ENCODE measurements at places on chromosomes 3 and 15.

DNA sequence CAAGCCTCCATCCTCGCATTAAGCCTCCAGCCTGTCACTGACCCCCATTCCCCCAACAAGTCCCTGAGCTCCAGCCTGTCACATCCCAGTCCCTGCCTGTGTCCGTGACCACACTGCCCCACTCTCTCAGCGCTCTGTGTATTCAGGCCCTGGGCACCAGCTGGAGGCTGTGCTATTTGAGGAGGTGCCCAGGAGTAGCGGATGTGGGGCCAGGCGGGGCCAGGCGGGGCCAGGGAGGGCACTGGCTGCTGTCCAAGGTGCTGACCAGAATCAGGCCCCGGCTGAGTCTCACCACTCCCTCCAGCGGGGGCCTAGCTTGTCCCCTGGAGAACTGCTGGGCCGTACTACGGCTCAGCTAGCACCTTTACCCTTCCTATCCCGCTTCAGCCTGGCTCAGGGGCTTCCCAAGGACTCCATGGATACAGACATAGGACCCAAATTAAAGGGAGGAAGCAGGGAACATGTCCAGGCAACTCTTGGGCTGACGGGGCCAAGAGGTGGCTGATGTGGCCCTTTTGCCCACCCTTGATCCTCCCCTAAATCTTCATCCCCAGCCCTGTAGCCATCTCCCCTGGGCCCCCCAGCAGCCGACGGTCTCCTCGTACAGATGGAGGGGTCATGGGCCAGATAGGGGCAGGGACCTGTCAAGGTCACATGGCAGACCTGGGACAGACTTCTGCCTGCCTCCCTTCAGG, 1.1 kb downstream of the HHATL start:
- DNase-seq, result peak; percentile 86

- no peak for DNase-seq
Observed at GRCh38 chr3:98612996-98613517, 19.6 kb upstream of the CPOX start.

DNA sequence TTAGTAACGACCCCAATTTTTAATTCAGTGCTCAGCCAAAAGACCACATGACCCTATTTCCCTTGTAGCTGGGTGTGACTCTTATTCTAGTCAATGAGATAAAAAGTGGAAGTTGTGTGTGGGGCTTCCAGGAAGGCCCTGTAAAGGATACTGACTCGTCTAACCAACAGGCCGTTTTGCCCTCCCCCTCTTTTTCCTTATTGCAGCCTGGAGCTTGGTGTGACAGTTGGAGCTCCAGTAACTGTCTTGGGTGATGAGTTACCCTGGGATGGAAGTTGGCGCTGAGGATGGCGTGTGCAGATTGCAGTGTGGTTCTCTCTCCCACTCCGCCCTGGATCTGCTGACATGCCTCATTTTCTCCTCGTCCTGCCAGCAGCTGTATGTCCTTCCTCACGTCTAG, 209.3 kb upstream of the PROK2 start:
- DNase-seq, result no peak

DNA sequence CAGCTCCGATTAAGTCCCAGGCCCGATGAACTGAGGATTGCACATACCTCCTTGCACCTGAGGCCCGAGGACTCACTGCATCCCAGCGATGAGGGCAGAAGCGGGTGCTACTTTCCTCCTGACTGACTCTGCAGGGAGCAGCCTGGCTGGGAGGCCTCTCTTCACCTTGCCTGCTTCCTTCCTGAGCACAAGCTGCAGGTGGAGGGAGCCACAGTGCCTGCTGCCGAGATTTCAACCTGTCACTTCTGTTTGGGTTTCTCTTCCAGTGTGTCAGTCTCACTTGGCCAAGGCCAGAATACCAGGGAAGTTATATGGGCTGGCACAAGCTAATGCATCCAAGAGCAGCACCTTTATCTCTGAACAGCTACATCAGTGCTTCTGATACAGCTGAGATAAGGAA, 185.4 kb downstream of the NTRK3 start:
- no peak for DNase-seq

DNA sequence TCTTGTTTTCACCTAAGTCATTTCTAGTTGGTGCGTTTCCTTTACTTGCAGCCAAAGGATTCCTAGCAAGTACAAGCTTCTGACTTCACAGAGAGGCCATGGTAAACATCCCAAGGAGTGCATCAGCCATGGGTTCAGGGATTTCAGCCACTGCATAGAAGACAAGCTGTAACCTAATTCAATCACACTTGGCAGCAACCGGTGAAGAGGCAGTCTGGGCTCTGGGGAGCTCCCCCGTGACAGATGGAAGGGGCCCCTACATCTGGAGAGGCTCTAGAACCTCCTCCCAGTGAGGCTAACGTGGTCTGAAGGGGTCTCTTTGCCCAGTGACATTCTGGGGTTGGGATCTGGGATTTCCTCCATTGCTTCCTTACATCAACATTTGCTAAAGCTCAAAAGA, 8.4 kb upstream of the SNRPA1 start:
- peak; percentile 23 for DNase-seq

DNA sequence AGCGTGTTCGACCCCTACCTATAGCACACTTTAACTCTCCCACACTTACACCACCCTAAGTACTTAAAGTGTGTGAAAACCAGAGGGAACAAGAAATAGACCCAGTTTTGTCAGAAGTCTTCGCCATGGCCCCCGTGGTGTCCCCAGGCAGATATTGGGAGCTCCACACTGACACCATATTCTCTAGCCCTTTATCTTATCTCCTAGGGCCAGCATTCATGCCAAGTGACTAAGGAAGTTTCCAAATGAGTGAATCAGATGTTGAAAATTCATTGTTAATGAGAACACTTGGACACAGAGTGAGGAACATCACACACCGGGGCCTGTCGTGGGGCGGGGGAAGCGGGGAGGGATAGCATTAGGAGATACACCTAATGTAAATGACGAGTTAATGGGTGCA, 31.8 kb downstream of the P3H2 start:
- DNase-seq, result peak; percentile 31

DNA sequence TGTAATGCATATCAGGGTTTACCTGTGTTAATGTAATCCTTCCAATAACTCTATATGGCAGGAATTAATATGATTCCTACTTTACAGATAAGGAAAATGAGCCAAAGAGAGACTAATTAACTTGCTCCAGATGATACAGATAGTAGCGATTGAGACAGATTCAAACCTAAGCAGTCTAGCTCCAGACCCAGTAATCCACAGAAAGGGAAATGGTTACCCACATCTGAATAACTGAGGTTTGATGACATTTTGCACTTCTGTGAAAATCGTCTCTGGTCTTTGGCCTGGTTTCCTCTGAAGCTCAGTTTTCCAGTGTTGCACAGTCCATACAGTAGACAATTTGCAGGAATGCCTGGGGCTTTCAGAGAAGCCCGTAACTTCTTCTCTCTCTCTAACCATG, 177.1 kb upstream of the UMPS start:
- no peak for DNase-seq
